ENCODE measurements at places on chromosomes 11 and 22.

DNA sequence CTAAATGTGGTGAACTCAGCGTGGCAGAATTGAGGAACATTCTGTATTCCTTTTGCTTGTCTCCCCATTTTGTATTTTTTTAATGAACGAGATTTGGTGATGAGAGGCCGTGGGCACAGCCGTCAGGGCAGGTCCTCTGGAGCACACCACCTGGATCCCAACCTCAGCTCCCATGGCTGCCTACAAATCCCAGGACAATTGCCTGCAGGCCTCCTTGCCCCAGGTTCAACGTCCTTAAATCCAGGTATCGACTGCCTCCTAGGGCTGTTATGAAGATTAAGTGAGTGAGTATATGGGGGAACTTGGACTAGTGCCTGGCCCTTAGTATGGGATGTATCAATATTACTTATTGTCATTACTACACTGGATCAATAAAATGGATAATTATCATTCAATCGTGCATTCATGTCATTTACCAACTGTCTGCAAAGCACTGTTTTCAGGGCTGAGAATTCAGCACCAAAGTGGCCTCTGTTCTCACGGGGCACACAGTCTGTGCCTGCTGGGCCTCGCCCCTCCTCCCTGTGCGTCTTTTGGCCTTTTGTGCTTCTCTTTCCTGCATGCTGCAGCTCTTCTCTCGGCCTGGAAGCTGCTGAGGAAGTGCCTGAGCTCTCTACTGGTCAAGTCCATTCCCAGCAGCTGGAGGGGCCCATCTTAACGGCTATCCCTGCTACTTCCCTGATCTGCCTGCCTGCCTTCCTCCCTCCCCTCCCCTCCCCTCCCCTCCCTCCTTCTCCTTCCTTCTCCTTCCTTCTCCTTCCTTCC lies 1343.7 kb downstream of the BRD1 start:
- no peak for DNase-seq

- DNase-seq, result no peak
Measured at GRCh38 chr11:129855086-129855485, 39.4 kb downstream of the TMEM45B start.

DNA sequence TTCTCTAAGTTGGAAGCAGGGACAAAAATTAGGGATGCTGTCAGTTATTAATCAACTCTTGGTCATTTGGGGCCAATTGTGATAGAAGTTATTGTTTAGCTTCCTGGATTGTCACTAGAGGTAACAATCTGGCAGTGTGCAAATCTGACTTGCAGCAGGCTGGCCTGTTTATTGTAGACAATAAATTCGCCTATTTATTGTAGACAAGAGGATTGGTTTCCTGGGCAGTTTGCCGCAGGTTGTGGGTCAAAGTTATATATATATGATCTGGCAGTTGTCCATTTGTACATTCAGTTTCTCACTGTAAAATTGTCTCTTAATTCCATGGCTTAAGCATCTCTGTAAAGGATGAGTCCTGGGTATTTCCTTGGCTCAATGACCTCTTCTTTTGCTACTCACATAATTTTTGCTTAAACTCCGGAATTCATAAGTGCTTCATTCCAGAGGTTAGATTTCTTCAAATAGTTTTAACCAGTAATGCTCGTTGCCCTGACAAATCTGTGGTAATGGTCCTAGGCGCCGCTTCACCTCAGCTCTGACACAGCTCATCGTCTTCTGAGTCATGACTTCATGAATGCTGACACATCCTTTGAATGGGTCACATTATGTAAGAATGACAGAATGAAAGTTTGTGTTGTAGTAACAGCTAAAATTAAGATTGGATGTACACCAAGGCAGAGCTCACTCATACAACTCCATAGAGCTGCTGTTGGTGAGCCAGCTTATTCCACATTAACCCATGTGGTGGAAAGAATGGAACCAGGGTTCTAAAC lies 7.8 kb upstream of the MMP3 start:
- no peak for DNase-seq

- DNase-seq, result no peak
Measured at GRCh38 chr11:92198268-92198667, 26.4 kb upstream of the FAT3 start.

- no peak for DNase-seq
Measured at GRCh38 chr11:60307507-60308195, 19.4 kb upstream of the MS4A6E start.

DNA sequence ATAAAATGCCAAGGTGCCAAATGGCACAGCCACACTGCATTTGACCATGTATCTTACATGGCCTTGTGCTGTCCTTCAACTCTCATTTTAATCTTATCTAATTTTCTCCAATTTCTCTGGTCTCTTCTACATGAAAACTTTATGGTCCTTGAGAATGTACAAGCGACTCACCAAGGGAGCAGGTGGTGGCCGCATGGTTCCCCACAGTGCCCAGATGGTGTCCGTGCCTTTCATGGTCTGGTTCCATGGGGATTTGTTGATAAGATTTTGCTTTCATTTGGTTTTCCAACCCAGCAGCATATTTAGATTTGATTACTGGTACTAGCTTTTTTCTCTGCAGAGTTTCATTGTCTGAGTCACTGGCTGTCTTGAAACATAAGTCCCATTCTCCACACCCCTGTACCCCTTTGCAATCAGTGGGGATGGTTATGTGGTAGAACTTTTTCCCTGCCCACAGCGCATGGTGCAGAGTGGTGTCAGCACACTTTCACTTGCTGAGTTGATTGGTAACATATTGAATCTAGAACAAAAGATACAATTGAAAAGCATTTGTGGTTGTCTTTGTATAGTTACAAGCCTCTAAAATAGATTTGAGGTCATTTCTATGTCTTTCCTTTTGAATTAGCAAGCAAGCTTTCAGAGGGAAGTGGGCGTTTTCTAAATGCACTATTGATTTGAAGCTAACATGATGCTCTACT lies 24.1 kb downstream of the ZNRF3 start:
- DNase-seq, result no peak

DNA sequence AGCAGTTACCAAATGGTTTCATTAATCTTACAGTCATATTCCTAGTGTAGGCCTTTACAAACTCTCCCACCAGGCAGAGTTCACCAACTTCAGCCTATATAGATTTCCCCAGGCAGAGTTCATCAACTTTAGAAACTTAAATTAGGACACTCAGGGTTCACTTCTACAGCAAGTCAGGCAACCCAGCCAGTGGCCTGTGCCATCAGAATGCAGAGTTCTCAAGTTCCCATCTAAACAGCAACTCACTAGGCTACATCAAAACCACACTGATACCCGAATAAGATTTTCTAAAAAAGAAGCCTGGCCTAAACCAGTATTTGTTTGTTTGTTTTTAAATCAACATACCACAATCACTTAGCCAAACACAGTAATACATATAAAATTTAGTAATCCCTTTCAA lies 33.7 kb downstream of the PICALM start:
- DNase-seq, result no peak

GRCh38 chr11:121762820-121763219 lies 310.1 kb upstream of the SORL1-AS1 start:
- no peak for DNase-seq

DNA sequence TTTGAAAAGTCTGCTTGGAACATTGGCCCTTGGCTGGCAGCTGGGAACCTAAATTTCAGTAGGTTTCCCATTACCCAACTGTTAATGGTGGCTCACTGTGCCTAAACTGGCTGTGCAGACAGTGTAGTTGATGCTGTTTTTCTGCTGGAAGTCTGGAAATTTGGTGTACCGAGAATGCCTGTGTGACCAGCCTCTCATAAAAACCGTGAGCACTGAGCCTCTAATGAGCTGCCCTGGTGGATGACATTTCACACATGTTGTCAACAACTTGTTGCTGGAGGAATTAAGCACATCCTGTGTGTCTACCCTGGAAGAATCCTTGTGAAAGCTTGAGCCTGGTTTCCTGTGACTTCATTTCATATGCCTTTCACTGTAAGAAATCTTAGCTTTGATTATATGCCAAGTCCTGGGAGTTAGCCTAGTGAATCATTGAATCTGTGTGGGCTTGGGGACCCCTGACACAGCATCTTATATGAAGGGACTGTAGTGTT lies 131.1 kb downstream of the LDLRAD3 start:
- no peak for DNase-seq

GRCh38 chr11:35241531-35241930 lies 102.6 kb downstream of the CD44 start:
- no peak for DNase-seq

DNA sequence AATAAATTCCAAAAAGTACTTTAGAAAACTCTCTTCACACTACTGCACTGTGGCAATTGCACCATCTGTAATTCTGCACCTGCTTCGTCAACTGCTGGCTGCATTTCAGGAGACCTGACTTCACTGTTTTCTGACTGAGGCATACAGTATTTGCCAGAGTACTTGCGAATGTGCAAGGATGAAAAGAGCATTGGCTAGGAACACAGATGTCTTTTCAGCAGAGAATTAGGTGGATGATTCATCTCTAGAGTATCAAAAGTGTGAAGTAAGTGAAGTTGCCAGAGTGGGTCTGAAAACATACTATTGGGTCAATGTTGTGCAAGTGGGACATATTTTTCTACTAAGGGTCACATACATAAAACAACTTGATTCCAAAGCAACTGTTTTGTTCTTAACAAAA lies 427.5 kb upstream of the CCDC90B start:
- DNase-seq, result no peak

DNA sequence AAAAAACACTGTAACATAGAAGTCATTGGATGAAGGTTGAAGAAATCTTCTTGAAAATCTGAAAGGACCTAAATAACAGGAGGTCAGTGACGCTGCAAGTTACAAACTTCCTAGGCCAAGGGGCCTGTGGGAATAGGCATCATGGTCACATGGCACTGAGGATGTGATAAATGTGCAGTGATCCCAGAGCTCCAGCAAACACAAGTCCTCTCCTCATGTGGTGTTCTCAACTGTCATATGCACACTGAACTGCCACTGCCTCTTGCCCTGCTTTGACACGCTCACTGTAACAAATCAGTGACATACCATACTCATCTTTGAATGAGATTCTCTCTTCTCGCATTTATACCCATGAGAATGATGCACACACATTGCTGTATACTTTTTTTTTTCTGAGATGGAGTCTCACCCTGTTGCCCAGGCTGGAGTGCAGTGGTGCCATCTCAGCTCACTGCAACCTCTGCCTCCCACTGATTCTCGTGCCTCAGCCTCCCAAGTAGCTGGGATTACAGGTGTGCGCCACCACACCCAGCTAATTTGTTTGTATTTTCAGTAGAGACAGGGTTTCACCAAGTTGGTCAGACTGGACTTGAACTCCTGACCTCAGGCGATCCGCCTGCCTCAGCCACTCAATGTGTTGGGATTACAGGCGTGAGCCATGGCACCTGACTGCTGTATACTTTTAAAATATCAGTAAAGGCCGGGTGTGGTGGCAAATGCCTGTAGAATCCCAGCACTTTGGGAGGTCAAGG lies 65.1 kb upstream of the YPEL1 start:
- DNase-seq, result no peak

DNA sequence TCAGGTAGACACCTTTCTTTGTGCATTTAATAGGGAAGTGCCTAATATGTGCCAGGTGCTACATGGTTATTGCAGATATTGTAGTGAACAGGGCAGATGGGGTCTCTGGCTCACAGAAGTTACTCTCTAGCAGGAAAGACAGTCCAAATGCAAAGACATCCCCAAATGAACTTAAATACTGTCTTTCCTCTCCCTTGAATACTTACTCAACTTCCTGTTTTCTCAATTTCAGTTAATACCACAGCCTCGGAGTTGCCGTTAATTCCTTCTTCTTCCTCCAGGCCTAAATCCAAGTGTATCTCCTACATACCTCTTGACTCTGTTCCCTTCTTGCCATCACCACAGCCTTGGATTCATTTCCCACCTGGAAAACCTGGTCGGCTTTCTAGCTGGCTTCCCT lies 134.3 kb upstream of the SESN3 start:
- peak; percentile 63 for DNase-seq

- no peak for DNase-seq
Measured at GRCh38 chr11:15565880-15566279, 451.2 kb downstream of the INSC start.

- DNase-seq, result no peak
Measured at GRCh38 chr11:22666688-22667439, 453 bp downstream of the GAS2 start.

GRCh38 chr11:120170741-120171261 lies 32.9 kb upstream of the TRIM29 start:
- DNase-seq, result no peak

GRCh38 chr11:19345848-19346681 lies 105.3 kb upstream of the E2F8 start:
- DNase-seq, result no peak

- DNase-seq, result no peak
Measured at GRCh38 chr11:96122601-96123074, 198.7 kb upstream of the MTMR2 start.

- DNase-seq, result no peak
Measured at GRCh38 chr11:35567737-35568465, 42.5 kb upstream of the PAMR1 start.

DNA sequence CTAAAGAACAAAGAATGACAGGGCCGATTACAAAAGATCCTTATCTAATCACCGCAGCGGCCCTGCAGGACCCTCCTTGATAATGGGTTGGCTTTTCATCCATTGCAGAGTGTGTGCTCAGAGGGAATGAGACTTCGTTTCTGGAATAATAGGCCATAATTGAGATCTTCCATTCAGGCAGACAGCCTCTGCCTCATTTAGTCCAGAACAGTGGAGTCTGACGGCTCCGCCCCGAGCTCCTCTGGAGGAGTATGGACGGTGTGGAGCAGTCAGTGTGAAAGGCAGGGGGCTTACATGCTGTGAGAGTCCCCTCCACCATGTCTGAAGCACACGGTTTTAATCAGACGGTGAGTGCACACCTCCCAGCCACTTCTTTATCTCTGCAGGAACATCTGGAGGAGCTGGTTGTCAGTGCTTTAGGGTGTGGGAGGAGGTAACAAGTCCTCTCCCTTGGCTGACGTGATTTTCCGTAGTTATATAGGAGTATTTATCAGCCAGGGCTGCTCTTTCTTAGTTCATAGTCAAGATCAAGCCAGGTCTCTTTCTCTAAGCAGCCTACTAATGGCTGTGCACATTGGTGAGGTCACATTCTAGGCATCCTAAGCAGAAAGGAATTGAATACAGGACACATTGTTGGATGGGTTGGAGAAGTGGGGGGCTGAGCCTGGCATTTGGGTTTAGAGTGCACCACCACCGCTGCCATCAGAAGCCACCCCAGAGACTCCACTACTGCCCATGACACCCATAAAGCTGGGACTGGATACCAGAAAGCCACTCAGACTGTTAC lies 1477.9 kb downstream of the TBC1D22A start:
- DNase-seq, result no peak

GRCh38 chr11:75286826-75287465 lies 46.4 kb downstream of the TPBGL start:
- DNase-seq, result no peak

DNA sequence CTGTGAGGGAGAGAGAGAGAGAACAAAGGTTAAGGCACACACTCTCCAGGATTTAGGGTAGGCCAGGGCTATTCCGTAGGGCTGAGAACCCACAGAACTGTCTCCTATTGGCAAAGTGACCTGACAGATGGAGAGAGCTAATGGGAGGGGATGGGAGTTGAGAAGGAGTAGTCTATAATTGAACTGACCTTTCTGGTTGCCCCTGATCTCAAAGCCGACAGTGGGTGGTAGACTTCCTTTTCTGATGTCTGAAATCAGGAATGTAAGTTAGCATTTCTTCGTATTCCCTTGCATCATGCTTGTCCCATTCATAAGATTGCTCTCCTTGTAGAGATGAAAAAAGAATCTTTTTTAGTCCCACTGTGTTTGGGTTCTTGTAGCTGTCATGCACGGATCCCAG lies 210.1 kb downstream of the NTM start:
- DNase-seq, result no peak

- no peak for DNase-seq
Measured at GRCh38 chr22:50713008-50713385, 25.0 kb upstream of the ACR start.

All from SIG-M5 (cell line).